ENCODE measurements at places on chromosomes 12 and 14.

DNA sequence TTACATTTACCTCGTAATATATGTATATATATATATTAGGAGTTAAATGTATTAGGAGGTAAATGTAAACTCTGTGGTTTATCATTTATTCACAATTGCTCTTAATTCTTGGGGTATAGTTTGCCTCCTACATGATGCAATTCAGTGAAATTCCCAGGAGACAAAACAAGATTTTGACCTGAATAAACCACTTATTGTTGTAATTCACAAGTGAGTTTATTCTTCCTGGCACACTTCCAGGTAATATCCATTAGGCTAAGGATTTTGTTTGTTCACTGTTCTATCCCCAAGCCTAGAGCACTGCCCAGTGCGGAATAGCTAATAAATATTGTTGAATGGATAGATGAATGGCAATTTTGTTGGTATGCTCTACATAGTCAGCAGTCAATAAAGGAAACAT is 3.0 kb downstream of the SMIM10L1 start:
- DNase-seq = no peak

DNA sequence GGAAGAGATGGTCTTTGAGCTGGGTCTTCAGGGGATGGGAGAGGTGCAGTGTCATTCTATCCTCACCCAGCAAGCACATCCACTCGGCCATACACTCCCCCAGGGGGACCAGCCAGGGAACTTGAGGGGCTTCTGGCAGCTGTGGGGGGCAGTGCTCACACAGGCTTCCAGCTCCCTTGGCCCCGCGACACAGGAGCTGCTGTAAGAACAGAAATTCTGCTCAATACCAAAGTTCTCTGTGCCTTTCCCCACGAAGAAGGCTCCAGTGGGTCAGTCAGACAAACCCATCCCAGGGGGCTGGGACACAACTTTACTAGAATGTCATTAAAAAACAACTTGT is 289.1 kb upstream of the RTL1 start:
- DNase-seq = no peak

- peak; percentile 26 for DNase-seq
Measured at GRCh38 chr12:46187023-46187422, 81.8 kb downstream of the SLC38A1 start.

GRCh38 chr14:75226755-75227544 is 50.5 kb upstream of the TMED10 start:
- DNase-seq = no peak

DNA sequence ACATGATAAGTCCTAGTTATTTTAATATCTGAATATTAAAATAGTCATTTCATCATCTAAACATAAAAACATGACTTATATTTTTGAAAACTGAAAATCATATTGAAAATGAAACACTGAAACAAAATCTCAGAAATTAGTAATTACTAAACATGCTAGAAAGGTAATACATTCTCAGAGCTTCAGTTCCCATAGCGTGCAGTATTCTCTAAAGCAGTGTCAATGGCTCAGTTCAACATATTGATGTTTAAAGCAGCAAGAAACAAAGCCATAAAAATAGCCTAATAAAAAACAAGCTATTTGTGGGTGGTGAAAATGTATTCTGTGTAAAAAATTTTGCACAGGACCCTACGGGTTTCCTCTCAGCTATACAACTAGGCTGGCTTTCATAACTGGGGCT is 1337.4 kb downstream of the FSCB start:
- no peak for DNase-seq

DNA sequence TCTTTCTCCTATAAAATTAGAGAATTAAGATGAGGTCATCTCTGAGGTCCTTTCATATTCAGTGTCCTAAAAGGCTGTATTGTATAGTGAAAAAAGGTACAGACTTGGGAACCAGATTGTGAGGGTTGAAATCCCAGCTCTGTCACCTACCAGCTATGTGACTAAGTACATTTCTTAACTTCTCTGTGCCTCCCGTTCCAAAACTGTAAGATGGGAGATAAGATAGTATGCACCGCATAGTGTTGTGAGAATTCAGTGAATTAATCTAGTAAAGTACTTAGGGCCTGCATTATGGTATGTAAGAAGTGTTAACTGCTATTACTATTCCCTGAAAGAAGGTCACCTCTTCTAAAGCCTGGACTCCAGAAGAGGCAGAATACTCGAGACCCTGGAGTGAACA is 60.6 kb downstream of the GNG2 start:
- DNase-seq = no peak

DNA sequence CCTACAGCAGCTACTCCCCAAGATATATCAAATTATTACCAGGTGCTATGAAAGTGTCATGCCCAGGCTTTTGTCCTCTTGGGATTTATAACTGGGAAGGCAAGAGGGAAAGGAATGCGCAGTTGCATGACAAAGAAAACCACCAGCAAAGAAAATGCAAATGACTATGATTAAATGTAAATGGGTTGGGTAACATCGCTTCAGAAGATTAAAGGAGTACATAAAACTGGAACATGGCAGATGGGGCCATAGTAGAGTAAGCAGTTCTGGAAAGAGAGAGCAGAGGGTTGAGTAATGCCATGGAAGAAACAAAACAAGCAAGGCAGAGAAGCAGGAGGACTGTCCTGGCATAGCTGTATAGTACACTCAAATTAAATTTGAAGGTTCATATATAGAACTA is 493.1 kb downstream of the NOVA1 start:
- no peak for DNase-seq

- DNase-seq = no peak
Measured at GRCh38 chr12:15522574-15523187, 200.4 kb downstream of the PTPRO start.

- DNase-seq = no peak
Measured at GRCh38 chr14:24576182-24576581, at the start of gene CTSG. Gene CTSG, minus strand, starts transcription at chr14:24576250. Its CDS starts 27 bp downstream, at chr14:24576223.

- no peak for DNase-seq
Measured at GRCh38 chr12:101567918-101568317, 26.9 kb upstream of the MYBPC1 start.

GRCh38 chr14:103001226-103001625 is 56.1 kb downstream of the CDC42BPB start:
- DNase-seq = no peak

DNA sequence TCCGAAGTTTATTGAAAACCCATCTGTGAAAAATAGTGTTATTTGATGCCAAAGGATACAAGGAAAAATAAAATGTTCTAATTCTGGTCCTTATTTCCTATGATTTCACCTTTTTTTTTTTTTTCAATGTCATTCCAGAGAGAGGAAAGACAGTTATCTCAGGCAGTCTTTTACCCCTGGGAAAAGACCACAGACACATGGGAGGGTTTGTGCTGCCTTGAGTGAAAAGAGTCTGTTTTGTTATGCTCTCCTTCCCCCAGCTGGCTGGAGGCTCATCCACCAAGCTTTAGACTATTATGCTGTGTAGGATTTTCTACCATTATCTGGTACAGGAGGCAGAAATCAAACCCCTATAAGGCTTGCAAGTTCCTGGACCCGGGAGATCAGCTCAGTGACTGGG is 151.8 kb downstream of the CRADD start:
- DNase-seq = no peak

DNA sequence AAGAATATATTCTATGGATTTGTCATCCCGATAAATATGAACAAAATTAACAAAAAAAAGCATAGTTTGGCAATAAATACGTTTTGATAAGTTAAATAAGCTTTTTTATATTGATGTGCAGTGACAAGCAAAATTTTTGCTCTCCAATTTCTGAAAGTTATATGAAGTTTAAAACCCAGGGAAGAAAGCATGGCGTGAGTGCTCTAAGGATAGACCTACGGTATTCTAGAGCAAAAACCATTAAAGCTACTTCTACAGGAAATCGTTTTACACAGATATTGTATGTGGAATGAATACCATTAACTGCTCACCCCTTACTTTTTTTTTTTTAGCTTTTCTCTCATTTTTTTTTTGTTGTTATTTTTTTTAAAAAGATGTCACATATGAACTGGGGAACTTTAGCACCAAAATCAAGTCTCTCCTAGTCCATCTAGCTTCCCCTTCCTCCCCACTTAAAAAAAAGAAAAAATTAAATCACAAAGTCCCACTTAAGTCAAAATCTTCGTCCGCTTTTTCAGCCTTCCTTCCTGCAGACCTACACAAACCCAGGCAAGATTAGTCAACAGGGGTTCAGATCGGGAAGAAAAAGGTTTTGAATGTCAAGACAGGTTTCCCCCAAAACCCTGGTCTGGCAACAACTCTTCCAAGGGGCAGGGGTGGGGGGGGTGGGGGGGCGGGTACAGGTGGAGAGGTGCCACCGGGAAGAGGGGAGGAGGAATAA is 4.4 kb downstream of the ZFP36L1 start:
- DNase-seq = no peak

- no peak for DNase-seq
Measured at GRCh38 chr12:105831372-105831771, 307.4 kb downstream of the NUAK1 start.

GRCh38 chr14:38528582-38528981 is 272.7 kb upstream of the CLEC14A start:
- DNase-seq = no peak

- DNase-seq = no peak
Measured at GRCh38 chr14:20377171-20377570, 33.7 kb downstream of the PARP2 start.

DNA sequence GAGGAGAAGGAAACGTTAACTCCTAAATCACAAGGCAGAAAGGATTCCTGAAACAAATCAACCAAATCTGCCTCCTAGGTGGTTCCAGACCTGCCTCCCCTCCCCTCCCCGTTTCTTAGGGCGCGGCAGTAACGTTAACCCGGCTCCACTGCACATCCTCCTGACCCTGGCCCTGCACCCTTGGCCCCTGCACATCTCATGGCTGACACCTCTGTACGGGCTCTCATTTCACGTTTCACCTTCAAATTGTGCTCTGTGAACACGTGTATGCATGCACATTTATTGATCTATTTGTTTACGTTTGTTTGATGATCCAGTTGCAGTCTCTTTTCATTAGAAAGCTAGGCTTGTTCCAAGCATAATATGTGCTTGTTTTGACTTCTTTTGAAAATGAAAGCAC is 358.1 kb downstream of the ADGRD1 start:
- DNase-seq = no peak

- DNase-seq = no peak
Measured at GRCh38 chr12:126819554-126819953, 1447.4 kb upstream of the TMEM132C start.

GRCh38 chr12:7175493-7175892 is 14.0 kb upstream of the PEX5 start:
- DNase-seq = no peak

DNA sequence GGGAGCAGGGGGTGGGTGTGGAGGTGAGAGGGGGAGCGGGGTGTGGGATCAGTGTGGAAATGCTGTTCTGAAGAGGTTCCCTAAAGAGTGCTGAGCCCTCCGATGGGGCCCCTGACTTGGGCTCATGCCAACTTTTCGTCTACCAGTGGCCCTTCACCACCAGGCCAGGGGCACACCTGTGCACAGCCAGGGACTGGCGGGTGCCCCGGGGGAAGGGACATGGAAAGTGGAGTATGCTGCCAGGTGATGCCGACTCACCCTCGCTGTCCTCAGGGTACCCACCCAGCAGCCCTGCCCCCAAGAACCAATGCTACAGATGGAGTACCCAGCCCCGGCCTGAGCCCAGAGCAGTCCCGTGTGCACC is 26.2 kb downstream of the AMN start:
- no peak for DNase-seq

DNA sequence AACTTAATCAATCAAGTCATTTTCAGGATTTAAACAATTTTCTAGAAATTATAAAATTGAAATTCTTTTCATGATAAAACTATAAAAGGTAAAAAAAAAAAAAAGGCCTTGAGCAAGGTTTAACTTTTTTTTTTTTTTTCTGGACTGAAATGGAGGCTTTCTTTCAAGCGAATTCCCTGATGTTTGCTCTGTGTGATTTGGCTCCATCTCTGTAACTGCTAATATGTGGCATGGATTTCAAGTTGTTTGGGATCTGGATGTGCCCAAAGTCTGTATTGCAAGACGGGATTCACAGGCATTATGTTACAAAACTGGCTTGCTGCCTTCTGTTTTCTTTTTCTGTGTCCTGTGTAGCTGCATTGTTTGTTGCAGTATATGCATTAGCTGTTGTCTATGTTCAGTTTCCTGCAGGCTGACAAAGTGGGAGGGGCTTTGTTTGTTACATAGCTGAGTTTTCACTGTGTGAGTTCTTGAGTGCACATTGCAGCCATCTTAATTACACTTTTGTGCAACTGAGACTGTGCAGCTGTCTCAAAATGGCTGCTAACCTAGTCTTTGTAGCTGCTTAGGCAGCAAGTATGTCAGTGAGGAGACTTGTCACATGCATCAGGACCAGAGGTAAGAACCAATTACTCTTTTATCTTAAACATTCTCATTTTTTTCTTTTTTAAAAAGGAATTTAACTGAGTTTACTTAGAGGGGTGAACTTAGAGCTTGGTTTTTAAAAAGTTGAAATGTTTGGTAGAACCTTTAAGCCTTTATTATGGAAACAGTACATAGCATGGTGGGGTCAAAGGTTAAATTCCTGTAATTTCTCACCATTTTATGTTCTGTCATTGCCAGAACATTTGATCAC is 19.5 kb downstream of the ATF7IP start:
- peak; percentile 57 for DNase-seq

DNA sequence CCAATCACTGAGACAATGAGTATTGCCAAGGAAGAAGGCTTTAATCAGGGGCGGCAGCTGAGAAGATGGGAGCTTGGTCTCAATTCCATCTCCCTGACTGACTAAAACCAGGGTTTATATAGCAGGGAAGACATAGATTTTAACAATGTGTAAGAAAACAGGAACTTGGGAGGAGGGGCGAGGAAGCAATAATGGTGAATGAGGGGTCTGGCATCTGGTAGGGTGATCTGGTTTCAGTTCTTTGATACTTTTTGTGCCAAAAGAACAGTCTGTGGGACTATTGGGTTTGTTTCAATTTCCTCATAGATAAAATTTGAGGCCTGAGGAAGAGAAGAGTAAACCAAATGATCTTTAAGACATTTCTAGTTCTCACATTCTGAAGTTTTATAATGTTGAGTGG is 49.2 kb downstream of the FUT8 start:
- no peak for DNase-seq

DNA sequence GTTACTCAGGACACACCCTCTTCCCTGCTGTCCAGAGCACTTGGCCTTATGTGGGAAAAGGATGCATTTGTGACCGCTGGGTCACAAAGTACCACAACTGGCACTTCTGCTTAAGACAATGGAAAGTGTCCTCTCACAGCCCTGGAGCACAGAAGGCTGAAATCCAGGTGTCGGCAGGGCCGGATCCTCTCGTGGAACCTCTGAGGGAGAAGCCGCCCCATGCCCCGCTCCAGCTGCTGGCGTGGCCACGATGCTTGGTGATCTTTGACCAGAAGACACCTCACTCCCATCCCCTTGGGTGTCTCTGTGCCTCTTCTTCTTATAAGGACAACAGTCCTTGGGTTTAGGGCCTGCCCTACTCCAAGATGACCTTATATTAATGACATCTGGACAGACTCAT is 157.0 kb downstream of the PIWIL1 start:
- no peak for DNase-seq

GRCh38 chr12:89101440-89101839 is 250.9 kb downstream of the DUSP6 start:
- DNase-seq = no peak

- no peak for DNase-seq
Measured at GRCh38 chr12:114894076-114894475, 210.1 kb upstream of the TBX3 start.

Measured in BJ (cell line).